HFFc6 (cell line): ENCODE measurements at places on chromosomes 2 and 18.

DNA sequence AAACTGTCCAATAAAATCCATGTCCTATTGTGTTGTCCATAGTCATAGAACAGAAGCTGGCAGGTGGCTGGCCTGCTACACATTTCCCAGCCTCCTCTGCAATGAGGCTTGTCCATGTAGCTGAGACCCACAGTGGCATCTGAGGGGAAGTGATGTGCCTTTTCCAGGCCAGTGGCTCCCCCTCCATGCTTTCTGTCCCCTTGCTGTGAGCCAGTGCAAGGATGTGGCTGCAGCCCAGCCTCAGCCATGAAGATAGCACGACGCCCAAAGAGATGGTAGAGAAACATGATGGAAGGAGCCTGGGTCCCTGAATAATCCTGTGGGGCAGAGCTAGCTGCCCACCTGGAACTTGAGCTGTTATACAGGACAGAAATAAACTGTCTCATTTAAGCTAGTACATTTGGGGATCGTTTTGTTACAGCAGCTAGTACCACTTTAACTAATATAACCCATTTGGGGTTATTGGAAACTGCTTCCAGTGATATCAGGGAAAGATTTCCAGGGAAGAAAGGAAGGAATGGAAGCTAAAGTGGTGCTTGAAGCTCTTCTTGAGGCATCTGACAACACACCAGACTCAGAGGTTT lies 40.3 kb downstream of the SFXN5 start:
- DNase-seq: no peak

- DNase-seq: no peak
Observed at GRCh38 chr2:119372778-119373568, 6.2 kb downstream of the DBI start.

GRCh38 chr2:55899881-55900280 lies 23.7 kb downstream of the EFEMP1 start:
- no peak for DNase-seq

GRCh38 chr2:57397550-57398360 lies 648.9 kb upstream of the VRK2 start:
- no peak for DNase-seq

DNA sequence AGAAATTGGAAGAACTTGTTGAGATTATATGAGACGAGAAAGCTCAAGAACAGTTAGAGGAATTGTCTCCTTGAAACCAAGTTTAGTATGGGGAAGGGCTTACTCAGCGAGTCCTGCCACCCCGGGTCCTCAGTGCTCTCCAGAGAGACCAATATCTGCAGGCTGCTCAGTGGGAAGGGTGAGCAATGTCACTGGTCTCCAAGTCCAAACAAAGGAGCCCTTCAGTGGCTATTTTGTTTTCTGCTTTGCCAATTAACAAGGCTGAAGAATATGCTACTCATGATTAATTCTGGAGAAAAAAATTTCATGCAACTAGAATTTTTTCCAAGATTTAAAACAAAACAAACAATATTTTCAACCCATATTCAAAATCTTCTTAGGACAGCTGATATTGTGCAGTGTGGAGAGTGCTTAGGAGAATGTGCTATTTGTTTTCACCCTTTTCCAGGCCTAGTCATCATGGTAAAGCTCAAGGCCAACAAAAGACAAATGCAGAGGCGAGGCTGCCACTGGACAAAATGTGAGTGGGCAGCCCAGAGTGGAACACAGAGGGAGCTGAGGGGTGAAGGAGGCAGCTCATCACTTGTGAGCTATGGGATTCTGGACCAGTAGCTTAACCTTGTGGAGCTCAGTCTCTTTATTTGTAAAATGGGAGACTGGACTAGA lies 83.8 kb upstream of the TMEM17 start:
- no peak for DNase-seq

DNA sequence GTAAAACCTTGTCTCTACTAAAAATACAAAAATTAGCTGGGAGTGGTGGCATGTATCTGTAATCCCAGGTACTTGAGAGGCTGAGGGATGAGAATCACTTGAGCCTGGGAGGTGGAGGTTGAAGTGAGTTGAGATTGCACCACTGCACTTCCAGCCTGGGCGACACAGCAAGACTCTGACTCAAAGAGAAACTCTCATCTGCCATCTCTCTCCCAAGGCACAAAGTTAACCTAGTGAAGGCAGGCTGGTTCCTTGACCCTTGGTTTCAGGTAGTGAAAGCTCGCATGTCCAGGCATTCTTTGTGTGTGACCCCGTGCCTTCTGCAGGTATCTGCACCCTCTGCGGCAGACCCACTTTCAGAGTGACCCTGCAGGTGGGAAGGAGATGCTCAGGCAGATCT lies 100.0 kb downstream of the WDSUB1 start:
- DNase-seq: no peak
